Endothelial cell (in vitro differentiated cells): ENCODE measurements at places on chromosomes 11 and 22. TPM values are rescaled to one million over a fixed set of nuclear protein-coding genes. Genes with fewer than 3 reads are reported as not detected.
A peak's percentile ranks its signal among the peaks of the same experiment; 100 is the strongest.

GRCh38 chr11:16070573-16070972, 285.8 kb downstream of the SOX6 start:
- no peak for DNase-seq

DNA sequence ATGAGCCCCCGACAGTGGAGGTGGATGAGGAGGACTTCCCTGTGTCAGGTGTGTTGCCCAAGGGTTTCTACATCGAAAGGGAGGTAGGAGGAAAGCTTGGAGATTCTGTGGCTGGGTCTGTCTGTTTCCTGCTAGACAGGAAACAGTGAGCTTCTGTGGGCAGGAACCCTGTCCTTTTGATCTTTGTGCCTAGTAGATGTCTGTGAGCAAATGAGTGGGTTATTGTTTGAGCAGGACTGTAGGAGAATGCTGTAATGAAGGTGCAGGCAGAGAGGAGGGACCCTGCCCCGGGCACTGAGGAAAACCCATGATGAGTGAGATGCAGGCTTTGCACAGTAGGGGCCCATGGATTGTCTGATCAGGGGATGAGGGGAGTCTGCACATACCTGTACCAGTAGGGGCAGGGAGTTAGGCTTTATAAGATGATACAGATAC, 14.0 kb downstream of the USP35 start:
- DNase-seq = no peak

The USP2 gene
- 1.5 TPM for total RNA-seq

The MPPED1 gene
- 0.18 TPM for total RNA-seq

- DNase-seq = no peak
Observed at GRCh38 chr11:116310698-116311097, 462.1 kb downstream of the BUD13 start.

The SLC1A2 gene
- 0.41 TPM for total RNA-seq

DNA sequence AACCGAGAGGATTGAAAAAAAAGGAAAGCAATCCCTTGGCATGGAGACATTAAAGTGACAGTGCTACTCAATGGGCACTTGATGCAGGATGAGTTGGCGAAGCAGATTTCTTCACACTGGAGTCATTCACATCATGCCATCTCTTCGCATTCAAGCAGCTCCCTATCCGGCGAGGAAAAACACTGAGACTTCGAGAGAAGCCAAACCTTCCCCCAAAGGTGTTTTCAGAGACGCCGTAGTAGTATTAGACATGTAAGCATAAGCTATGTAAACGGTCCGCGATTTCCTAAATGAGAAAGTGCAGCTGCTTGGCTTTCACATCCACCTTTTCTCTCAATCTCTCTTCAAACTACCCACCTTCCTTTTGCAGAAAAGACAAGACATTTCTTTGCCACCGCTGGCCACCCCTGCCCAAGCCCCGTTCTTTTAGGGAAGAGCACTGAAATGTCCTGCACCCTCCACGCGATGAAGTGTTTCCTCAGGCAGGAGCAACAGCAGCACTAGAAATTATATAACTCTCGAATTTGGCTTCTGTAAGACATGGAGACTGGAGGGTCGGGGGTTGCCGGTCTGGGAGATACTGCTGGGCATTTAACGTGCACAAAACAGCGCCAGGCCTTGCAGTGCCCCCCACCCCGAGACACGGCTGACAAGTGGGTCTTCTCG, at the start of gene DLG2:
TSS of gene DLG2 (minus strand) at position 13 of the 666 bp plus-strand sequence.
- peak; percentile 6 for DNase-seq

DNA sequence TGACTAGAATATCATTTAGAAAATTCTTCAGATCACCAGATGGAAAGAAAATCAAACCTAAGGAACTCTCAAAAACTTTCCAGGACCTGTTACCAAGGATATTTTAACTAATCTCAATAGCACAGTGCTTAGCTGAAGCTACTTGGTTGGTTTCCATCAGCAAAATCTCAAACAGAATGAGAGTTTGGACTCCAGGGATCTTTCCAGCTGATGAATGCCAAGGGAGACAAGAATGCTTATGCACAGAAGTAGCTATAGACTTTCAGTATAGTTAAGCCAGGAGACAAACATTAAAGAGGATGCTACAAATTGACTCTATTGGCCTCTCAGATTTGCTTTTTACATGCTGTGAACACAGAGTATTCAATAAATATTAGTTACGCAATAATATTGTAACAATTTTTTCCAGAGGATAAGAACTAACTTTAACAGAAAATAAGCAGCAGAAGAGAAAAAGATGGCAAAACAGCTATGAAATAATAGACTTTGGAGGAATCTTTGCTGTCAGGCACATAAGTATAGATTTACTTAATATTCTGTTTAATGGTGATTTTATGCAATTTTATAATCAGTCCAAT, 331.4 kb downstream of the DLG2 start:
- no peak for DNase-seq

The NFRKB gene
- 31.7 TPM for total RNA-seq

The BCO2 gene
- total RNA-seq = 2.6 TPM

The MAJIN gene
- not detected for total RNA-seq

GRCh38 chr11:17840101-17840548, 105.5 kb downstream of the KCNC1 start:
- DNase-seq = no peak

- no peak for DNase-seq
Observed at GRCh38 chr22:38165922-38166593, 15.6 kb downstream of the PLA2G6 start.
